ENCODE measurements at places on chromosomes 5 and 9.

DNA sequence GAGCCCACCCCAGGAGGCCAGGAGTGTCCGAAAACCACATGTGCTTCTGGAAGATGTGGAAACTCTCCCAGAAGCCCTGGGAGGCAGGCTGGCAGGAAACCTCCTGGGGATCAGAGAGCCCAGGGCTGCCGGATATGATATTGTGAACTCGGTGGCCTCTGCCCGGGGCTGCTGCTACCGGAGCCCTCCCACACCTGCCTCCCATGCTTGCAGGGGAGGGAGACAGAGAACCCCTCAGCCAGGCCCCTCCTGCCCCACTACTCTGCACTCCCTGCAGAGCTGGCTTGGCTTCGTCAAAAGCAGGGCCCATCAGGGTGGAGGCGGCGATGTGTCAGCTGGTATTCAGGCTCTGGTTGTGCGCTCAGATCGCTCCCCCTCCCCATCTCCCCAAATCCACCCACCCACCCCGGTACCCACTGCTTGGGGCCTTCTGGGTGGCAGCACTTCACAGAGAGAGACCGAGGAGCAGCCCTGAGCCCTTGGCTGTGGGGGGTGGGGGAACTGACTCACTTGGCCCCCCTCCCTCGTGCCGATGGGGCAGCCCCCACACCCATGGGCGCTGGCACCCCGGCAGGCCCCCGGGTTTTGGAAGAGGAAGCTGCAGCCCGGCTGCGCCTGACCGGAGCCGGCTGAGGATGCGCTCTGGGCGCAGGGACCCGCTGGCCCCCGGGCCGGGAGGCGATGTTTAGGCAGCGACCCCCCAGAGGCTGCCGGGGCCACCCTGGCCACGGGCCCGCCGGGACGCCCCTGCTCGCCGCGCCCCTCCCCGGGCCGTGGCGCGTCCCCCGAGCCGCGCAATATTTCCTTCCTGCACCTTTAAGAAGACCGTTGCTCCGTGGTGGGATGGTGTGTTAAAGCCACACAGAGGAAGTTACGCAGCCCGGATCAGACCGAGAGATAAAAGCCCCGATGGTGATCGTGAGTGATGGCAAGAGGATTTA, 786 bp upstream of the NTNG2 start:
- no peak for DNase-seq

DNA sequence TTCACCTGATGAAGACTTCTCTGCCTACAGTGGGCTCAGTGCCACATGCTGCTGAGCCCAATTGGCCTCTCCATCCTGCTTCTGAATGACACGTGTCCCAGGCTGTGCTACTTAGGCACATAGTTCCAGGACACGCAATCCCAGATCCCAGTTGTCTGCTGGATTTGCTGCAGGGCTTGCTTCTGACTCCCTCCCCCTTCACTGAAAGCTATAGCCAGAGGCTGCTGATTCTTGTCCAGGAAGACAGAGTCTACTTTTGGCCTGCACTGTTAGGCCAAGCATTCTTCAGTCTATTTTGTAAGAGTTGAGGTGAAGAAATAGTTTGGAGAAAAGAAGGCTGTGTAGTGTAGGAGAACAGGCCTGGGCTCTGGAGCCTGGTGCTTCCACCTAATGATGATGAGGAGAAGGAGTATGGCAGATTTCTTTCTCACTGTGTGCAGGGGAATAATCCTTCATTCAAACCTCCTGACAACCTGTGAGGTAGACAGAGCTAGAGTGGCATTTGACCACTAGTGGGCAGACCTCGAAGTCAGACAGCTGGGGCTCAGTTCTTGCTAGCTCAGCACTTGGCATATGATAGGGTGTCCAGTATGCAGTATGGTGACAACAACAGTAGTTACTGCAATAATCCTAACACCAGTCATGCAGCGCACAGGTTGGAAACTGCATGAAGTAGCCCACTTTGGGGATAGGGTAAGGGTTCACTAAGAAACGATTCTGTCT, 19.5 kb upstream of the ASPN start:
- no peak for DNase-seq

GRCh38 chr5:176658007-176658599, 10.8 kb downstream of the TSPAN17 start:
- DNase-seq = peak; percentile 39

GRCh38 chr5:65034029-65034812, 265.5 kb downstream of the CWC27 start:
- no peak for DNase-seq

DNA sequence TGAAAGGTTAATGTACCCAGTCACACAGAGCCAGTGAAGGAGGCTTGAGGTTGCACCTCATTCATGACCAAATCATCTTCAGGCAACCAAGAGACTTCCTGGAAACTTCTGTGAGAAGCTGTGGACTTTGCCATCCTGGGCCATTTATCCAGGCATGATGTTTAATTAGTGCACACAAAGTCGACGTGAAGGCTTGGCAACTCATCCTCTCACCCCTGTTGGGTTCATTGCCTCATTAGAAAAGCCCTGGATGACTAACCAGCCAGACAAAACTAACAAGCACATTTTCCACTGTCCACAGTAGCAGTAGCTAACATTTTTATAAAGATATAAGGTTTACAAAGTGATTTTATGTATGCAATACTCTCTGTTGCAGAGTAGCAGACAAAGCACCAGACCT, 65.7 kb upstream of the ZNF462 start:
- no peak for DNase-seq

DNA sequence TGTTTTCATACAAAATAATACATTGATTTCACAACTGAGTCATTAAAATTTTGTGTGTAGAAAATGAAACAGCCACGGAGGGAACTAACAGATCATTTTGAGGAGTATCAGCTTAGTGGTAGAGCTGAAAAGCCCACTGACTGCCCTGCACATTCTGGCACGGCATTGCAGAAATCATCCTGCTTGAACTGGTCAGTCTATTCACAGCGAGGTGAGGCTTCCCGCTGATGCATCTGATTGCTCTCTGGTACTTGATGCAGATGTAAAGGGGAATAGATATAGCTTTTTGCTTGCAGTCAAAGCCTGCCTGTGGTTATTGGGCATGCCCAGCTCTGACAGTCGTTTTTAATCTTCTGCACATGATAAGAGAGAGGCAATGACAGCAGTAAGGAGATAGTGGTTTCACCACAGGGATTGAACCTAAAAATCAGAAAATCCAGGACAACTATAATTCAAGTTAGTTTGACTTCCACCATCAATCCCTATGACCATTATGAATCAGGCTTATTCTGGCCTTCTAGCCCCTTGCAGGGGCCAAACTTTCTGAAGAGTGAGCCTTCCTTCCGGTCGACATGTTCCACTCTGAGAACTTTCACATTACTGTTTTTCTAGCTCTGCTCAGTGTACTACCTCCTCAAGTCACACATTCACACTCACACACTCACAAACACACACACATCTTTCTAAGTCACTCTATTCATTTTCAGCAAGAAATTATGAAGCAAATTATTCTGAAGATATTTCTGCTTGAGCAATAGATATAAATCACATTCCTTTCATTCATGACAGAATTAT, 782.8 kb upstream of the NUDT12 start:
- DNase-seq = no peak

GRCh38 chr9:6917162-6917561, 159.4 kb downstream of the KDM4C start:
- no peak for DNase-seq

GRCh38 chr5:133295520-133295919, 243.7 kb downstream of the HSPA4 start:
- DNase-seq = no peak

GRCh38 chr5:110476164-110476563, 250.3 kb downstream of the TMEM232 start:
- DNase-seq = no peak

- DNase-seq = no peak
Measured at GRCh38 chr5:173689737-173690360, 73.4 kb upstream of the BOD1 start.

GRCh38 chr5:5736007-5736406, 313.5 kb downstream of the ICE1 start:
- no peak for DNase-seq

GRCh38 chr9:110520120-110520701, 59.3 kb downstream of the SVEP1 start:
- DNase-seq = no peak

GRCh38 chr9:127139775-127140174, 17.3 kb upstream of the ANGPTL2 start:
- no peak for DNase-seq

GRCh38 chr5:134136771-134137170, 22.3 kb downstream of the TCF7 start:
- DNase-seq = no peak

DNA sequence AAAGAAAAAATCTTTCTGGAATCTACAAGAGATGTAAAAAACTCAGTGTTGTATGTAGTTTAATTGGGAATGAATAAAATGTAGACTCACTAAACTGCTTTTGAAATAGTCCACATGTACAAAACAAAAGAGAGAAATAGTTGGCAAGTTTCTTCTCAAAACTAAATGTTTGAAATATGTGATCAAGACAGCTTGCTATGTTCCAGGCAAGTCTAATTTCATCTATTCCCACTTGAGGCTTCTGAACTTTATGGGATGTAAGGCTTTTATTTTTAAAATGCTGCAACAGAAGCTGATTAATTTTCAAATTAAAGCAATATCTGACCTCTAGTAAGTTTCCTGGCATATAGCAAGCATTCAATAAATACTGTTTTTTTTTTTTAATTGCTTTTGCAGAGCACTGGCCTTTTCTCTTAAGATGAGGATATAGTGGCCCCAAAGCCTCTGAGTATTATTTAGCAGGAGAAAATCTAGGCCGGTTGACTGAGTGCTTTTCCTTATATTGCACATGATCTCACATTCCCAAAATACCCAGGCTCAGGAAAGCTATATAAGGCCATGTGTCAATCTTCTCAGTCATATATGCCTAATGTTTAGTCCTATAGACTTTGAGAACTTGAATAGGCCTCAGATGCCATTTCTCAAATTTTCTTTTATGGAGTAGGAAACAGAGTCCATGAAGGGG, 183.2 kb downstream of the NTRK2 start:
- no peak for DNase-seq

- DNase-seq = no peak
Measured at GRCh38 chr5:72085319-72085718, 22.0 kb upstream of the MAP1B start.

- DNase-seq = no peak
Measured at GRCh38 chr5:133662578-133662977, 50.2 kb upstream of the FSTL4 start.

DNA sequence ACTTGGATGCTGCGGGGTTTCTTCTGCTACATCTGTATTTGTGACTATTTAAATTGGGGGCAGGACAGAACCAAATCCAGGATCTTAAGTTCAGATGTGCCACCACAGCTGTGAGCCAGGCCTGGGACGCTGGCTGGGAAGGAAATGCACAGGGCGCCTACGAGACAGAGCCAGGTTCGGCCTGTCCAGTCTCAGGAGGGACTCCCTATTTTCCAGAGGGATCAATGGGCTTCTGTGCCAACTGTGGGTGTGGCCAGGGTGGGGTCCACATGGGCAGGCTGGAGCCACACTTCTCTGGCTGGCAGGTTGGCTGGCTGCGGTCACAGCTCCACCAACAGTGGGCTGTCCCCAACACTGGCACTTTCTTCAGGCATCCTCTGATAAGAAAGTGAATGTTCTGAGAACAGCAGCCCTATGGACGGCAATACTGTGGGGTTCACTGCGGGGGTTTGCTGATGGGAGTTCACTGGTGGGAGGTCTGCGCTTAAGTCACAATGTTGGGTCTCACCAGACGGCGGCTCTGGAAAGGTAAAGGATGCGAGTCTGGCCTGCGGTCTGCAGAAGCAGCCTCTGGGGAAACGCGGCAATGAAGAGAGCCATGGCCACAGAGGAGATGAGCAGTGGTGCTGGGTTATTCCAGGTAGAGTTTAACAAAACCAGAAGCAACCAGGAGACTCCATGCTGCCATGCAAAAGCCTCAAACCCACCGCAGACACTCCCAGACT, 78.1 kb downstream of the DAP start:
- DNase-seq = no peak

DNA sequence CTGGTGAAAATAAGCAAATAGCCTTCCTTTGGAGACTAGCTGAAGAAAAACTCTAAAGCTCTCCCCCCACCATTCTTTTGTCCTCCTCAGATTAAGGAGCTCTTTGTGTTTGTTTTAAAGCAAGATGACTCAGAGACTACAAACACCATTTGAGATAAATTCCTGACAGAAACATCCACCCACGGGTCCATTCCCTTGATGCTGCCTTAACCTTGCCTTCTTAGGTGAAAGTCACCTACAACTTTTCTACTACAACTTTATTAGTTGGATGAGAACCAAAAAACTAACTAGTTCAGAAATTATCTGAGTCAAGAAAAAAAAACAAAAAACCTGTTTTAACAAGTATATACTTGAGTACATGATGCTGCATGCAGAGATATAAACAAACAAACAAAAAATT, 831.1 kb downstream of the NR2F1-AS1 start:
- DNase-seq = no peak

DNA sequence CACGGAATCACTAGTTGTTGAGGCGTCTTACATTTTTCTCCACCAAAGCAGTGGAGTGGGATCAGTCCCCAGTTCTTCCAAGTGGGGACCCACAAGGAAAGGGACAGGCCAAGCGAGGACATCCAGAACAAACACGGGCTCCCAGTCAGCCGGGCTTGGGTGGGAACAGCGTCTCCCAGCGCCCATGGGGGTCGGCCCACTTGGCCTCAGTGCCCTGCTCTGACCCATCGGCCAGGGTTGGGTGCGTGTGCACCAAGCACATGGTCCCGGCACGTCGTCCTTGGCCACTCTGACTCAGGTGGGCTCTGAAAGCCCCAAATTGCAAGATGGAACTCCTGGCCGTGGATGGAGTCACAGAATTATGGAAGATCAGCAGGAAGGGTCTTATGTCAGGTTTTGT, 37.9 kb downstream of the DBH start:
- no peak for DNase-seq

DNA sequence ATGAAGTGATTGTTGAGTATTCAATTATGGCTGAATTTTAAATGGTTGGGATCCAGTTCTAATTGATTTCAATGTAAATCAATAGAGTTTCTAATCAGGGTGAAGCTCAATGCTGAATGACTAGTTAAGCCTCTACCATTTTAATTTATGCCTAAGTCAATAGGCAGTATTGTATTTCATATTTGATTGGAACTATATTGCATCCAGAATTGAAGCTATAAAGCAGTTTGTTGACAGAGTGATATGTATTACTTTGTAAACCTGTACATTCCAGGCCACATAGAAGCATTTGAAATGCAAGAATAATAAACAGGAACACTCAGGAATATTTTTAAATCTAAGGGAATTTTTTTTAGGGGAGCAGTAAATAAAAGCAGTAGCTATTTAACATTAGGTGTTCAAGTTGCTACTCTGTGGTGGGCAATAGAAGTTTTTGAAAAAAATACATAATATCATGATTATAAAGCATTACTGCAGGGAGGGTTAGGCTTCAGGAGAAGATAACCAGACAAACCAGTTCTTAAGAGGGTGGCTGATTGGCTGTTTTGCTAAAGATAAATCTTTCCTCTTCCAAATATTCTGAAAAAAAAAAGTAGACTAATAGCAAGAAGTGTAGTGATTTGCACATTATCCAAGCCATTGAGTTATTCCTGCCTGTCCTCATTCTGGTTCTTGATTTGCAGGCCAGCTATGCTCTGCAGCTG, 492.0 kb upstream of the MEF2C start:
- DNase-seq = no peak

- DNase-seq = no peak
Measured at GRCh38 chr5:151092762-151093161, 11.9 kb upstream of the TNIP1 start.

- no peak for DNase-seq
Measured at GRCh38 chr9:134517069-134517680, 124.4 kb upstream of the COL5A1 start.
